Neuronal stem cell (in vitro differentiated cells): ENCODE measurements at places on chromosomes 2 and 18.

DNA sequence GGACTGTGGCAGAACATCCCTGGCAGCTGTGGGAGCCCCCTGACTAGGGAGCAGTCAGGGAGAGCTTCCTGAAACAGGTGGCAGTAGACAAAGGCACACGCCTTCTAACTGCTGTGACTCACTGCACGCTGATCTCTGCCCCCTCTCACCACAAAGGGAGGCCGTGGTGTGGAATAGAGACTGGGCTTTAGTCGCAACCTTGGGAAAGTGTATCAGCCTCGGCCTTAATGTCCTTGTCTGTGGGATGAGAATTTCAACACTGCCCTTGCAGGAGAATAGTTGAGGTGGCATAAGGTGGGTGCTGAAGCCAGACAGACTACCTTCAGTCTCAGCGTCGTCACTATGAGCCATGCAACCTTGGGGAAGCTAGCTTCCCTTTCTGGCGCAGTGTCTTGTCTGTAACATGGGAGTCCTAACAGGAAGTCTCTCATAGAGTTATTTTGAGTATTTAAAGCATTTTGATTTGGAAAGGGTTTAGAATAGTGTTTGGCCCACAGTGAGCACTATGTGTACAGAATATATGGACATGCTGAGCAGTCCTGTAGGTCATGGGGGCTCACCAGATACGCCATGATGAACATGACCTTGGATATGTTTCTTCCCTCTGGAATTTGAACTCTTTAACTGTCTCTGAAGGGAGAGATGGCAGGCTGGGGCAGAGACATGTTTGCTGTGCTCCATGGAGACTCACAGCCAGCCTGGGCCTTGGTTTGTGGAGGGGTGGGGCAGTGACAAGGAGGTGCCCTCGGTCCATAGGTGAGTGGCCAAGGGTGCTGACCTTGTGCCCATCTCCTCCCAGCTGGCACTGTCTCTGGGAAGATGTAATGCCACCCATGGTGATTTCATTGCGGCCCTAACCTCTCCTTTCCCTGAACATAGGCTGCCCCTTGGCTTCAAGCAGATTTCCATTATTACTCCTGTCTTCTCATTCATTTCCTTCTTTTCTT, 29.5 kb upstream of the SMAD7 start:
- DNase-seq, result no peak
- H3K27me3 ChIP-seq, result peaks cover 16% of the 10 kb centered on the region
- no peak overlapping the region for H3K27ac ChIP-seq

DNA sequence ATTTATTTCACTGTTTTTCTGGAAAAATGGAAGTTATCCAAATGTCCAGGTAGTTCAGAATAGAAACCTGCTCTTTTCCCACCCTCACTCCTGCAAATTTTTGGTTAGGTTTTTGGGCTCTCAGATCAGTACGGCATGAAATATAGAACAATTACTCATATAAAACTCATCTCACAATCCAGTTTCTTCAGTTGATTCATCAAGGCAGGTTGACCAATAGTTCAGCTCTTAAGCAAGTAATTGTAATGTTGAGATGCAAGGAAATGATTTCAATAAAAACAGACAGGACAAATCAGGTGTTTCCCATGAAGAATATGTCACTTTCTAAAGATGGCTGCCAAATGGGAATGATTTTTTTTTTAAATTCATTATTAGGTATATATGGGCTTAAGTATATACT, 2.0 kb downstream of the RAB27B start:
- H3K27me3 ChIP-seq, result no peaks in the 10 kb centered on the region
- no peak overlapping the region for H3K4me3 ChIP-seq
- H3K27ac ChIP-seq, result no peak overlapping the region
- peaks cover 5% of the 10 kb centered on the region for H3K4me1 ChIP-seq
- DNase-seq, result no peak

DNA sequence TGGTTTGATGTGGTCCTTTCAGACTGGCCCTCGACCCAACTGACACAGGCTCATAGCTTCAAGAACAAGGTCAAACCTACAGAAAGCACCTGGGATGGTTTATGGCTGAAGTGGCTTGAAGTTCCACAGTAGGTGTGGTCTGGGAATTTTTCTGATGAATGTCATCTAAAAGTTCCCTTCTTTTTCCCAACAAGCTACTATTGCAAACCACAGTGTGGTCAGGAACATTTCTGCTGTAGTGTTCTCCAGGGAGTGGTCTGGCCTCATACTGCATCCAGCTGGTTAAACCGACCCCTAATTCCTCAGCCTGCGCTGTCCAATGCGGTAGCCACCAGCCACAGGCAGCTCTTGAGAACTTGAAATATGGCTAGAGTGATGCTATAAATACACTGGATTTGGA, 92.7 kb downstream of the FAM124B start:
- H3K4me1 ChIP-seq, result no peaks in the 10 kb centered on the region
- H3K27me3 ChIP-seq, result no peaks in the 10 kb centered on the region
- no peak overlapping the region for H3K4me3 ChIP-seq
- no peak overlapping the region for H3K27ac ChIP-seq
- H3K36me3 ChIP-seq, result no peaks in the 10 kb centered on the region

DNA sequence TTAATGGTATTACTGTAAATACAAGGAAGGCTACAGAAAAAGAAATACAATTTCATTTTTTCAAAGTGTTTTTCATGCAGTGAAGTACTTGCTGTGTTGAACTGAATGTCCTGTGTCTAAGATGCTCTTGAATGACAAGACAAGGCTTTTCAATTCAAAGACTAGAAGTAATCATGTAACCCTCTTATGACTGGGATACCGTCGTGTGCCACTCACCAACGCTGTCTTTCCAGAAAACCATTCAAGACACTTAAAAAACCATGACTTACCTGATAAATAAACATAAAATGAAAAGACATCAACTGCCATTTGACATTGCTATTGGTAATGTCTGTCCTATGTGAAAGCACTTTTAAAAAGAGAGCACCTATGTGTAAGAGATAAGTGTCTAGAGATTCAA, 183.1 kb upstream of the DPP10 start:
- H3K4me1 ChIP-seq, result no peaks in the 10 kb centered on the region
- H3K4me3 ChIP-seq, result no peak overlapping the region
- DNase-seq, result no peak
- H3K27ac ChIP-seq, result no peak overlapping the region

DNA sequence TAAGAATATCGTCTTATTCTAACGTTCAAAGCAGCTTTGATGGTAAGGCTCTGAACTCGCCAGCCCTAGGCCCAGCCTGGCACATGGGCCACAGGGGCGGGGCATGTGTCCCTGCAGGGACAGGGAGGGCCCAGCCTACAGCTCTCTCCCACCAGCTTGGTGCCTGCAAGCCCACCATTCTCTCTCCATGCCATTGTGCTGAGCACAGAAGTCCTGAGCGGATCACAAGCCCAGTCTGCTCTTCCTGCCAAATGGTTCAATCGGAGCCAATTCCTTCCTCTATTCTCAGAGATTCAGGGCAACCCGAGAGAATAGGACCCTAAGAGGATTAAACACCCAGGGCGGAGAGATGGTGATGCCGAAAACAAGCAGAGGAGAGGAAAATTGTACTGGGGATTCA, 50.3 kb upstream of the APCDD1 start:
- H3K27me3 ChIP-seq, result no peaks in the 10 kb centered on the region
- H3K36me3 ChIP-seq, result no peaks in the 10 kb centered on the region
- no peak overlapping the region for H3K4me3 ChIP-seq
- H3K4me1 ChIP-seq, result peaks cover 29% of the 10 kb centered on the region
- DNase-seq, result peak; percentile 65

- H3K4me3 ChIP-seq, result no peak overlapping the region
- H3K27me3 ChIP-seq, result no peaks in the 10 kb centered on the region
- H3K4me1 ChIP-seq, result no peaks in the 10 kb centered on the region
- no peak for DNase-seq
- no peak overlapping the region for H3K27ac ChIP-seq
These were observed 83.3 kb upstream of the SCN1A start for GRCh38 chr2:166211079-166211478.

GRCh38 chr2:193315428-193316091, 1120.8 kb upstream of the TMEFF2 start:
- no peak overlapping the region for H3K27ac ChIP-seq
- DNase-seq, result no peak
- no peaks in the 10 kb centered on the region for H3K4me1 ChIP-seq
- H3K36me3 ChIP-seq, result no peaks in the 10 kb centered on the region
- H3K4me3 ChIP-seq, result no peak overlapping the region
- no peaks in the 10 kb centered on the region for H3K27me3 ChIP-seq

DNA sequence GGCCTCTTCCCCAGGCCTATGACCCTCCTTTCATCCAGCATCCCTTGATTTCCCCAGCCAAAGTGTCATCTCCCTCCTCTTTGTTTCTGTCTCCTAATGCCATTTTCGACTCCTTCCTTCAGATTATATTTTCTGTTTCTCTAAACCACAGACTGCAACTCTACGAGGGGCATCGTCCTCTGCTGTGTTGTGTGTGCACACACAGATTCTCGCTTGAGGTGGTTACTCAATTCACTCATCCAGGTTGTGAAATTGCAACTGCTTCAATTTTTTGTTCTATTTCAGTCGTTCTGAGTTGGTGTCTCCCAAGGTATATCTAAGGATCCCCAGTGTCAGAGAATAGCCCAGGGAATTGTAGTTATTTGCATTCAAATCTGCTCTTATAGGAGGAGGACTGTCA, 113.5 kb upstream of the NDUFV2 start:
- no peak overlapping the region for H3K27ac ChIP-seq
- H3K27me3 ChIP-seq, result no peaks in the 10 kb centered on the region
- no peak for DNase-seq
- H3K36me3 ChIP-seq, result no peaks in the 10 kb centered on the region
- H3K4me1 ChIP-seq, result no peaks in the 10 kb centered on the region
- H3K4me3 ChIP-seq, result no peak overlapping the region

GRCh38 chr2:15365411-15365810, 195.7 kb downstream of the NBAS start:
- no peak overlapping the region for H3K27ac ChIP-seq
- no peaks in the 10 kb centered on the region for H3K4me1 ChIP-seq
- no peaks in the 10 kb centered on the region for H3K27me3 ChIP-seq
- H3K4me3 ChIP-seq, result no peak overlapping the region
- H3K36me3 ChIP-seq, result no peaks in the 10 kb centered on the region

- peaks cover 43% of the 10 kb centered on the region for H3K27me3 ChIP-seq
- no peak overlapping the region for H3K4me3 ChIP-seq
- H3K27ac ChIP-seq, result no peak overlapping the region
- peaks cover 9% of the 10 kb centered on the region for H3K4me1 ChIP-seq
- DNase-seq, result no peak
These were observed 8.2 kb downstream of the NFATC1 start for GRCh38 chr18:79403723-79404566.

- no peaks in the 10 kb centered on the region for H3K4me1 ChIP-seq
- no peak overlapping the region for H3K4me3 ChIP-seq
- no peak overlapping the region for H3K27ac ChIP-seq
- H3K27me3 ChIP-seq, result no peaks in the 10 kb centered on the region
These were observed 6.3 kb upstream of the RAB1A start for GRCh38 chr2:65136253-65136652.

DNA sequence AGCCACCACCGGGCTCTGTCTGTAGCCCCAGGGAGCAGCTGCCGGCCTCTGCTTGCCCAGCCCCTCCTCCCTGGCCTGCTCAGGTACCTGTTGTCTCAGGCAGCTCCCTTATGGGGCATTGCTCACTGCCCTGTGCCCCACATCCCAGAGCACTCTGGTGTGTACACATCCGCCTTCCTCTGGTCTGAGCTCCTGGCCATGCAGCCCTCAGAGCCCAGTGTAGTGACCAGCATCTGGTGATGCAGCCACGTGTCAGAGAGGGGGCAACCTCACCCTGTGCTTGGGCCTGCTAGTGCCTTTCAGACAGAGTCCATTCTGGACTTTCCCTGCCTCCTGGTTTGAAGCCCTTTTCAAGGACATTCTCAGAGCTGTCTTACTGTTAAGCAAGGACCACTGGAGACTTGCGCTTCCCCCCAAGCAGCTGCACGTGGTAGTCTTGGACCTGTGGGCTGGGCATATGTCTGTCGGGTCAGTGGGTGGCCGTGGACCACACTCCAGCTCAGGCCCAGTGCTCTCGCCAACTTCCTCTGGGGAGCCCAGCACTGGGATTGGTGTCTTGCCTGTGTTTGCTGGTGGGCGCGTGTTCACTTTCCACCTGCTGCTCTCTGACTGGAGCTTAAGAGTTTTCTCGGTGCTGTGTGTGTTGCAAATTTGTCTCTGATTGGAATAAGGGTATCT, 30.7 kb downstream of the DGKD start:
- peaks cover 3% of the 10 kb centered on the region for H3K36me3 ChIP-seq
- DNase-seq, result no peak
- peaks cover 18% of the 10 kb centered on the region for H3K4me1 ChIP-seq
- no peak overlapping the region for H3K27ac ChIP-seq

DNA sequence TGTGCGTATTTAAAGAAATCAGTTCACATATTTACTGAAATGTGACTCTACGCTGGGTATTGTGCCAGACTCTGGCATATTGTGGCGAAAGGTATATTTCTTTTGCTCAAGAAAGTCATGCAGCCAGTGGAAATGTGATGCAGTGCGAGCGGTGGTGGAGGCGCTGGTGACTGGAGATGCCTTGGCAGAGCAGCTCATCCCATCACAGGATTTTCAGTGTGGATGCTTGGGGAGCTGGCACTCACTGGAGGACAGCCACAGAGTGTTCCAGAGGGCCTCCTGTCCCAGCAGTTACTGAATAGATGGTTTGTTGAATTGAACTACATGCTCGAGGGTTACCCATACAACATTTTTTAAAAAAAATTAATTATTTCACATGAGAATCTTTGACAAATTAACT, 117.6 kb downstream of the ZNF407 start:
- no peak for DNase-seq
- H3K27ac ChIP-seq, result no peak overlapping the region
- H3K36me3 ChIP-seq, result no peaks in the 10 kb centered on the region
- H3K4me1 ChIP-seq, result peaks cover 4% of the 10 kb centered on the region

DNA sequence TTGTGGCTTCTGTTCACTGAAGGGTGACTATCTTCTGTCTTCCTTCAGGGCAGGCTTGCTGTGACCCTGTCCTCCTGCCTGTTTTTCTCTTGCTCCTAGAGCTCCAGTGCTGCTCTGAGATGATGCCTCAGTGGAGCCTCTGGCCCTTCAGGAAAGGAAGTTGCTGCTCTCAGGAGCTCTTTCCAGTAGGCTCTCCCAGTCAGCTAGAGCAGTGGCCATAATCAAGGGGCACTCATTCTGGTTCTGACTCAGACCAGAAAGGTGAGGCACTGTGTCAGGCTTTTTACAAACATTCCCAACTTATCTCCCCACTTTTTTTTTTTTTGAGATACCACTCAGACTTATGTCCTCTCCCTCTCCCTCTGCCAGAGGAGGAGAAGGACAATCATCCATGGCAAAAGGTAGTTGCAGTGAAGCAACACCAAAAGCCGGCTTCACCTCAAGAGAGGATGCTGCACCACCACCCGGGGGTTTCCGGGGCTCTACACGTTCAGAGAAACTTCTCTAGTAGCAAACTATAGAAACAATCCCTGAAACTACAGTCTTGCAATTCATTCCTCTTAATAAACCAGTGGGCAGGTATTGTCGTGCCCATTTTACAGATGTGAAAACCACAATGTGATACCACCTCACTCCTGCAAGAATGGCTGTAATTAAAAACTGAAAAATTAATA, 115.4 kb downstream of the ACTR3 start:
- H3K27me3 ChIP-seq, result no peaks in the 10 kb centered on the region
- H3K4me3 ChIP-seq, result no peak overlapping the region
- no peaks in the 10 kb centered on the region for H3K36me3 ChIP-seq

GRCh38 chr2:157990173-157990572, 111.5 kb upstream of the UPP2 start:
- no peaks in the 10 kb centered on the region for H3K36me3 ChIP-seq
- H3K27me3 ChIP-seq, result no peaks in the 10 kb centered on the region
- no peaks in the 10 kb centered on the region for H3K4me1 ChIP-seq
- peak; percentile 21 for DNase-seq
- no peak overlapping the region for H3K4me3 ChIP-seq
